ENCODE measurements at places on chromosomes 2 and 18.

DNA sequence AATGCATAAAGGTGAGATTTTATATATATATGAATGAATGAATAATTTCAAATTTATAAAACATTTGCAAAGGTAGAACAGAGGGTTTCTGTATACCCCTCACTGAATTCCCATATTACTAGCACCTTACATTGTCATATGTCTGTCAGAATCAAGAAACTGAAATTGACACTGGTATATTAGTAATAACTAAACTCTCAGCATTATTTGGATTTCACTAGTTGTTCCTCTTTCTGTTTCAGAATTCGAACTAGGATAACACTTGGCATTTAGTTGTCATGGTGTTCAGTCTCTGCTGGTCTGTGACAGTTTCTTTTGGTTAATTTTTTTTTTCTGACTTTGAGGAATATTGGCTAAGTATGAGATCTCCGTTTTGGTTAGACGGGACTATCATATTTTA lies 275.9 kb downstream of the DCC start:
- DNase-seq: no peak

DNA sequence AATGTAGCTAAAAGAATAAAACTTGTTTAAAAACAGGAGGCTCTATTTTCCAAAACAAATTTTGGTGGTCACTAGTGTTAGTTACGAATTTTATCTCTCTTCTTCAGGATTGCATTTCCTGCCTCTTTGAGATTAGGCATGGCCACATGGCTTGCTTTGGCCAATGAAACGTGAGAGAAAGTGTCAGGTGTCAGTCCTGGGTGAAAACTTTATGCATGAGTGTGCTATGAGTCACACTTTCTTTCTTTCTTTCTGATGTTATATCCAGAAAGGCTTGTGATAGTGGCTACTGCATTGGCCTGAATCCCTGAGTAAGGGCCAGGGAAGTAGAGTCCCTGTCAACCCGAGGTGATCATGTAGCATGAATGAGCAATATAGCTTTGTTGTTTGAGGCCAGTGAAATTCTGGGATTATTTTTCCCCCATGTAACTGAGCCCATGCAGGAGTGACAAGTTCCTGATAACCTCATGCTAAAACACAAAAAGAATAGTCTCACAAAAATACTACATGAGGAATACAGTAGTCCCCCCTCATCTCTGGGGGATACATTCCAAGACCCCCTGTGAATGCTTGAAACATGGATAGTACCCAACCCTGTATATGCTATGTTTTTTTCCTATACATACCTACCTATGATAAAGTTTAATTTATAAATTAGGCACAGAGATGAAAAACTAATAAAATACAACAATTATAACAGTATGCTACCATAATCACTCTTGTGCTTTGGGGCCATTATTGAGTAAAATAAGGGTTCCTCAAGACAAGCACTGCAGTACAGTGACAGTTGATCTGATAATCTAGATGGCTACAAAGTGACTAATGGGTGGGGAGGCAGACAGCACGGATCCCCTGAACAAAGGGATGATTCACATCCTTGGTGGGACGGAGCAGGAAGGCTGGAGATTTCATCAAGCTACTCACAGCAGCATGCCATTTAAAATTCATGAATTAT lies 109.5 kb downstream of the CDC42EP3 start:
- peak; percentile 96 for DNase-seq

DNA sequence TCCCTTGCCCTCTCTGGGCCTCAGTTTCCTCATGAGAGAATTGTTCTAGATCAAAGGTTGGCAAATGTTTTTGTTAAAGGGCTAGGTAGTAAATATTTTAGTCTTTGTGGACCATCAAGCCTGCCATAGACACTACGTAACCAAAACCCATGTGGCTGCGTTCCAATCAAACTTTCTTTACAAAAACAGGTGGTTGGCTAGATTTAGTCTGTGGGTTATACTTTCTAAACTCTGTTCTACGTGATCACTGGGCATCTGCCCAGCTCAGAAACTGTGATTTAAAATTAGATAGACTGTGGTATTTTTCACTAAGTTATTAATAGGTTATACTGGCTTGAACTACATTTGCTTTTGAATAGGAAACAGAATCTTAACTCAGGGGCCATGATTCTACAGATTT lies 149.8 kb upstream of the DCC start:
- DNase-seq: no peak

DNA sequence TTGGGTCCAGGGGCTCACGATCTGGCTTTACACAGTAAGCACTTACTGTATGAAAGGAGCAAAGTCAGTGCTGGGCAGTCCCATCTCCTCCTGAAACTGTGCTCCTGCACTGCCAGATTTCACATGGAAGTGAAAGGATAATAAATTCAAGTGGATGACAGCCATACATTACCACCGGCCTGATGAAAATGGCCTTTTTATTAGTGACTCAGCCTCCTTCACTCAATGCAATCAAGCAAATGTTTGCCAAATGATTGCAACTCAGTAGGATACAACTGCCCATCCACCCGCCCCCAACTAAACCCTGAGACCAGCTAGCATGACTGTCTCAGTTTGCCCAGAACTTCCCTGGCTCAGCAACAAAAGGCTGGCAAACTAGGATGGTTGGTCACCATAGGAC lies 77.1 kb downstream of the MYO5B start:
- no peak for DNase-seq

DNA sequence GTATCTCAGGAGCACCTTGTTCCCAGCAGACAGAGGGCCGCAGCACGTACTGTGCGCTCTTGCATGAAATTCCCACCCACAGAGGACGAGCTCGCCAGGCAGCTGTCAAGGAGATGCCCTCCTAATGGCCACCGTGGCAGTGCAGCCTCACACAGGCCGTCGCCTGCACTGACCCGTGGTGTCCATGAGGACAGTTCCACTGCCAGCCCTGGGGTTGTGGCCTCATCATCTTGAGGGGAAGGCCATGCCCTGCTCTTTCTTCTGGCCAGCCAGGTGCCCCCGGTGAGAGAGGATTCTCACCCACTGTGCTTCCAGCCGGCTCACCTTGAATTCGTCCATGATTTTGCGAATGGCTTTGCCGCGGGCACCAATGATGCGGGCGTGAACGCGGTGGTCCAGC lies 42.0 kb downstream of the ANO7 start:
- DNase-seq: no peak

- no peak for DNase-seq
Observed at GRCh38 chr2:50712569-50712968, 319.4 kb downstream of the NRXN1 start.

DNA sequence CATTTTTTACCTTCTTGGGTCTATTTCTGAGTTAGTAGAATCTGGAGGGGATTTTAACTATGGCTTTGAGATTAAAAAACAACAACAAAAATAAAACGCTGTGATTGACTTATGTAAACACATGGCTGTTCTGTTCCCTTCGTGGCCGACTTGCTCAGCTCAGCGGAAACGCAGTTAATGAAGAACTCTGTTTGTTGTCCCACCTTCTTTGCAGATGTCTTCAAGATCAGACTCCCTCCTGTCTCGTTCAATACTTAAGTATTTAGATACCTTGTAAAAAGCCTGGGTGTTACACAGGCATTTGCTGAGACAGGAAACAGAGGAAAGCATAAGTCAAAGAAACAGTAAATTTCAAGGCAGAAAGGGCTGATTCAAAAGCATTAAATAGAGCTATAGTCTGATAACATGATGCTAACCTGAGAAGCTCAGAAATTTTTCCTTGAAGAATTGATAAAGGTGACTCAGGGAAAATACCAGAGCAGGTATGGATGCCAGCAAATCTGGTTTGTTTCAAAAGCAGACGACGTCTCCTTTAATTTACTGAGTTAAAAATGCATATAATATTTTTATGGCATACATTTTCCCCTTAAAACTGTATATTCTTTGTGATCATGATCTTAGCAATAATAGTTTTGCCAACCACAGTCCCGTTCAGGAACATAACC lies 21.7 kb upstream of the POLI start:
- DNase-seq: no peak

DNA sequence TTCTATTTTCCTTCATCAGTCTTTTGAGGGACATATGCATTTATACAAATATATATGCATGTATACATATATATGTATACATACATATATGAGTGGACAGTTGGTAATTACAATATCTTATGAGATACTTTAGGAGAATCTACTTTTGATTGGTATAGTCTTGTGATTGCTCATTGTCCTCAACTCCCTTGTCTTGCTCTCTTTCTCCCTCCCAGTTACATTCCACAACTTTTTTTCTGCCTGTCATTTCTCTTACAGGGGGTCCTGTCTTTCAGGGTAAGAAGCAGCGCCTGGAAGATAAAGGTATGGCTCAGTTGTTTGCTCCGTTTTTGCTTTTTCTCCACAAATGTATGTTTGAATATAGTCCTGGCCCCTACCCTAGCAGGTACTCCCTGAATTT lies 19.9 kb downstream of the EFEMP1 start:
- DNase-seq: no peak

DNA sequence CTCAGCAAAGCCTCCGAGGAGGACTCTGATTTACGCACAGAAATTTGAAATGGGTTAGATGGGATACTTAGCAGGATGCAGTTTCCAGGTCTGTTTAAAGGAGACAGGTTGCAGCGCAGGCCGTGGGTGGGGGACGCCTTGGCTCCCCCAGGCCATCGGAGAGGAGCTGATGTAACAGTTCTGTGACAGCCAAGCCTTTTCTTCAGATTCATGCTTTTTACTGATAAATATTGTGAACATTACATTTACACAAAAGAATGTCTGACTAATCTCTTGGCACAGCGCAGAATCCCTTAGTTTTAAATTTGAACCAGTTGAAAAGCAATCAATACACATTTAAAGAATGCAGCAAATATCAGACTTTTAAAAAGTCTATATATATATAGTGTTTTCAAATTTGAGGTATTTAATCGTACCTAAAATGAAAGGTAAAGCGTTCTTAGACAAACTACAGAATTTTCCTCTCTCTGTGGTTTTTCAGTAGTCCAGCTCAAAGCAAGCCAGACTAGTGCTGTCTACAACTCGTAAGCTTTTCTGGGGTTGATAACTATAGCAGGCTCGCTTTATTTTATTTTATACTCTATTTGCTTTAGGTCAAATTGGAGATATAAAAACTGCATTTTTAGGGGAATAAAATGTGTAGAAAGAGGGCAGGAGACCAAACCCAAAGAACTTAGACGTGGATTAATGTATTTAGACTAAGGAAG lies 221.9 kb downstream of the PIEZO2 start:
- peak; percentile 88 for DNase-seq

- no peak for DNase-seq
Observed at GRCh38 chr2:227614246-227614645, 394 bp downstream of the SCYGR3 start.

- peak; percentile 78 for DNase-seq
Observed at GRCh38 chr2:209476367-209477208, 52.7 kb downstream of the MAP2 start.

GRCh38 chr2:7329465-7329864 lies 412.3 kb downstream of the RNF144A start:
- DNase-seq: no peak

- DNase-seq: peak; percentile 26
Observed at GRCh38 chr2:43218702-43219382, 7.6 kb downstream of the ZFP36L2 start.

DNA sequence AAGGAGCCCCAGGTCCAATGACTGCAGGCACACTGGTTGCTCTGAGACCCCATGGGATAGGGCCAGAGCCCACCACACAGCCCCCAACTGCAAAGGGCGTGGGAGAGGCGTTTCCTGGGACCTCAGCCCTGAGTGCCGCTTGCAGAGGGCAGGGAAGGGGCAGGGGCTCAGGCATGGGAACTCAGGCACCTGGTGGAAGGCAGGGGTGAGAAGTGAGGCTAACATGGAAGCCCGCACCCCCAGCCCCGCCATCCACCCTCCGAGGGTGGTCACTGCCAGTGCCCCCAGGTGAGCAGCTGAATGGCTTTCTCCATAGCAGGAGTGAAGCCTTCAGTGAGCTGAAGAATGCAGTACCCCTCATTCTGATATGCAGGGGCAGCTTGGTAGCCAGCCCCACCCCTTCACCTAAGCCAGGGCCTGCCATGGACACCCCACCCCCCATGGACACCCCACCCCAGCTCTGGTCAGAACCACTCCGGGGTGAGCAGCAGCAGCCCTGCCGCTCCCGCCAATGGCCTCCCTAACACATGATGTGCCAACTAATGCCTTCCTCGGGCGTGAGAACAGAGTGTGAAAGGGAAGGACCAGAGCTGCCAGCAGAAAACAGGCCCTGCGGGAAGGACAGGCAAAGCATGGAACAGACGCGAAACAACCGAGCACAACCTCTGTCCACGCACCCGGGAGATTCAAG lies 6.6 kb downstream of the KIF1A start:
- no peak for DNase-seq

DNA sequence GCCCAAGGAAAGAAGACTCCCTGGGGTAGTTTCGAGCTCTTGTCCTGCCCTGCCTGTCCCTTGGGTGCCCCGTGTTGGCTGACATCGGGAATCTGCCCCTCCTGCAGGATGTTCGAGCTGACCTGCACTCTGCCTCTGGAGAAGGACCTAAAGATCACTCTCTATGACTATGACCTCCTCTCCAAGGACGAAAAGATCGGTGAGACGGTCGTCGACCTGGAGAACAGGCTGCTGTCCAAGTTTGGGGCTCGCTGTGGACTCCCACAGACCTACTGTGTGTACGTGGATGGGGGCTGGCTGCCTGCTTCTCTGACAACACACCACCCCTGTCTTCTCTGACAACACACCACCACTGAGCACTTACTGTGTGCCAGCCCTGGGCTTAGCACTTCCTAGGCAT lies 210.8 kb downstream of the DYSF start:
- DNase-seq: no peak

GRCh38 chr18:56899660-56900059 lies 247.2 kb upstream of the BOD1L2 start:
- DNase-seq: no peak

DNA sequence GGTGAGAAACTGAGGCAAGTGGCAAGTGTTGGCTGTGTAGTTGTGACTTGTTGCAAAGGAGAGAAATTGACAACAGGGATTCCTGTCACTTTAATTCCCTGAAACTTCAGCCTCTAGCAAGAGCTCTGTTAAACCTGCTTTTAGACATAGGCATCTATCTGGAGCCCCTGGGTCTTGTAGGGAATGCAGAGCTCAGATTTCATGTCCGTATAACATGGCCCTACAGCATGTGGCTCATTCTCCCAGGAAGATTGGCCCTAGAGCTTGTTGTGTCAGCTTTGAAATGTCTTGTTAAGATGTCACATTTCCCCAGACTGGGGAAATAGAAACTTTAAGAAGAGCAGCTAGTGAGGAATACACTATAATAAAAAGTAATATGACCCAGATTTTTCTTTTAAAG lies 115.8 kb downstream of the POLE4 start:
- DNase-seq: no peak

GRCh38 chr2:25606892-25607291 lies 66.5 kb downstream of the DTNB start:
- peak; percentile 46 for DNase-seq

DNA sequence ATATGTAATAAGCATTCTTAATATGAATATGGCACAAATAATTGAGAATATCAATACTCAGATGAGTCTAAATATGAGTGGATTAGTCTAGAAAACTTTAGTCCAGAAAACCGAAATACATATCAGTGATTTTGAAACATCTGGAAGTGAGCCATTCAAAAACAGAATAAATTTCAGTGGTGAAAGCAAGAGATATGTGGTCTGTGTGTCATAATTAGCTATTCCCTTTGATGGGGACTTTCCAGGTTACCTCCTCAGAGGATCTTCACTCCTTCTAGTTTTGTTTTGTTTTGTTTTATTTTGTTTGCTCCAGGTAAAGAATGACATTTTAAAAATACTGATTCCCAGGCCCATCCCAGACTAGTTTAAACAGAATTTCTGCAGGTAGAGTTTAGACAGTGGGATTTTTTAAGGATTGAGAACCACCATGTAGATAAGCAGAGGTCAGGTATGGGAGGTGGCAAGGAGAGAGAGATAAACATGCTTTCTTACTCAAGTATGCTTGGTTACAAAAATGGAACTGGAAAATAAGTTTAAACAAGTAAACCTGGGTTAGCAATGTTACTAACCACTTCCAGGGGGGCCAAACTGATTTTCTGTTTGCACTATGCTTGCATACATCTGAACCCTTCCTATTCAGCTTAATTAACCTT lies 70.7 kb downstream of the NABP1 start:
- DNase-seq: peak; percentile 68

Measured in iris pigment epithelial cell (primary cell).